Activated naive CD4-positive, alpha-beta T cell treated with anti-CD3 and anti-CD28 coated beads for 36 hours (primary cell): ENCODE measurements at places on chromosomes 7 and 10.

DNA sequence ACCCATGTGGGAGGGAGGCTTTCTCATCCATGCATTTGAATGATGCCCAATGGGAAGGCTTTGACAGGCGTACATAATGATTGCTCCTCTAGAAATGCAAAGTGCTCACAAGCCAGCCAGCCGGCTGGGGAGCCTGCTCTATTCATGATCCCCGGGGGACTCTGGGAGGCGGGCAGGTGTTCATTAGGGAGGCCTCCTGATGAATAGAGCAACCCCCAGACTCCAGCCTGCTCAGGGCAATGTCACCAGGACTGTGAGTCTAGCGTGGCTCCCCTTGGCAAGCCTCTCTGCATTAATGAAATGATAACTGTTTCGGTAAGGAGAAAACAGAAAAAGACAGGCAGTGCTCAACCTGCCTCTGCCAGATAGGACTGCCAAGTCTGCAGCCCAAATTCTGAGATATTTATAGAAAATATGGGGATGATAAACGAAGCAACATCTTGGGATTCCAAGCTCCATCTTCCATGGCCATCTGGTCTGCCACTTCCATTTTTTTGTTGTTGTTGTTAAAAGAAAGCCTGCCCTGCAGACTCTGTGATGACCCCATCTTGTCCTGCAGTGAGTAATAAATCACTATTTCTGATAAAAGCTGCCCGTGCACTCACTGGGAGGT is 236.4 kb downstream of the PRPF18 start:
- DNase-seq: no peak

DNA sequence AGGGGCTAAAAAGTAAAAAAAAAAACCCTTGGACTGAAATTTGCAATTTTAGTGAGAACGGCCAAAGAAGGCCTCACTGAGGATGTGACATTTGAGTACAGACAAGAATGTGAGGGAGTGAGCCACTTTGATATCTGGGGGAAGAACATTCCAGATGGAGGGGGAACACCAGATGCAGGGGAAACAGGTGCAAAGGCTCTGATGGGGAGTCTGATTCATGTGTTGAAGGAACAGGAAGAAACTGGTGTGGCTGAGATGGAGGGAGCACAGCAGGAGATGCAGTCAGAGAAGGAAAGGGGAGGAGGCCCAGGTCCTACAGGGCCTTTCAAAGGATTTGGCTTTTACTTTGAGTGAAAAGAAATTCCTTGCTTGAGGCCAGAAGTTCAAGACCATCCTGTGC is 615.7 kb upstream of the NRP1 start:
- DNase-seq: no peak

GRCh38 chr7:12711124-12711523 is 23.7 kb downstream of the ARL4A start:
- DNase-seq: no peak

DNA sequence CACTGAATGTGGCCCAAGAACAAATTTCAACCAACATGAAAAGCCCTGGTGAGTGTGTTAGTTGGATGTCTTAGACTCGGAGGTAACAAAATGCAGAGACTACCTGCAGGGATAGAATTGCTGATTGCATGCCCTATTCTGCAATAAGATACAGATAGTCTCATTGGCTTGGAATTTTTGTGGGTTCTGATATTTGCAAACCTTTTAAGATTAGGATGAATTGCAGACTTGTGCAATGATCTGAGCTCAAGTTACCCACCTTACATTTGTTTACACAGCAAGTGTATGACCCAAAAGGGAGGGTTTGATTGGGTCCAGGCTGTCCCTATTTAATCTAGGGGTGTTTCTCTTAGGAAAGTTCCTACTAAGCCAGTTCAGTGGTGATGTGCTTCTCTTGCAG is 45.4 kb downstream of the GPR37 start:
- DNase-seq: no peak

GRCh38 chr10:114391599-114391998 is 12.7 kb downstream of the AFAP1L2 start:
- DNase-seq: no peak

- no peak for DNase-seq
Measured at GRCh38 chr7:41060796-41061195, 642.1 kb downstream of the INHBA start.

- DNase-seq: no peak
Measured at GRCh38 chr10:43437141-43437870, 395 bp downstream of the ZNF487 start.

- peak; percentile 96 for DNase-seq
Measured at GRCh38 chr7:91880413-91881241, at the start of gene MTERF1. MTERF1 (minus strand) TSS chr7:91880702; CDS start chr7:91880083, 619 bp downstream.

DNA sequence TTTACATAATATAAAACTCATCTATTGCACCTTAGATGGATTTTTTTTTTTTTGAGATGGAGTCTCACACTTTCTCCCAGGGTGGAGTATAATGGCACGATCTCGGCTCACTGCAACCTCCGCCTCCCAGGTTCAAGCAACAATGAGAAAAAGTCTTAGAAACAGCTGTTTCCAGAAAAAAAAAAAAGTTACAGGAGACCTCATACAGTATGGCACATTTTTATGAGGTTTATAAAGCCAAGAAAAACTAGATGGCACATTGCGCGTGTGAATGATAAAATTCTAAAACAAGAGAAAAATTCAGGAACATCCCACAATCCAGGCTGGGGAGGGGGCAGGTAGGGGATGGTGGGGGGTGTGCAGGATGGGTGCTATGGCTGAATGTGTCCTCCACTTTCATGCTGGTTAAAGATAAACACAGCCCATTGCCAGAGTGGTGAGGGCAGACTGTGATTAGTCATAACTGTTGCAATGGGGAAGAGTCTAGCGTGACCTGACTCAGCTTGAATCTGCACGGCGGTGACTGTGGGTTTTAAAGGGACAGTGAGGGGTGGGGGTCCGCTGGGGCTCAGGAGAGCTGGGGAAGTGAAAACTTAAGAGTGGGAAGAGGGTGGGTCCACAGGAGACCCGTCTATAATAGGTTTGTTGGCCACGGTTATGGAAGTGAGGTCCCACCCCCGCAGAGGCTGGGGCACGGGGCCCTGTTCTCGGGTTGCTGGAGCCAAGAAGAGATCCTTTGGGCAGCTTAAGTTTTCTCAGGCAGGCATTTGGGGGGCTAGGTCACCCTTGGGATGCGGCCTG is 11.9 kb upstream of the LRRC27 start:
- peak; percentile 64 for DNase-seq

DNA sequence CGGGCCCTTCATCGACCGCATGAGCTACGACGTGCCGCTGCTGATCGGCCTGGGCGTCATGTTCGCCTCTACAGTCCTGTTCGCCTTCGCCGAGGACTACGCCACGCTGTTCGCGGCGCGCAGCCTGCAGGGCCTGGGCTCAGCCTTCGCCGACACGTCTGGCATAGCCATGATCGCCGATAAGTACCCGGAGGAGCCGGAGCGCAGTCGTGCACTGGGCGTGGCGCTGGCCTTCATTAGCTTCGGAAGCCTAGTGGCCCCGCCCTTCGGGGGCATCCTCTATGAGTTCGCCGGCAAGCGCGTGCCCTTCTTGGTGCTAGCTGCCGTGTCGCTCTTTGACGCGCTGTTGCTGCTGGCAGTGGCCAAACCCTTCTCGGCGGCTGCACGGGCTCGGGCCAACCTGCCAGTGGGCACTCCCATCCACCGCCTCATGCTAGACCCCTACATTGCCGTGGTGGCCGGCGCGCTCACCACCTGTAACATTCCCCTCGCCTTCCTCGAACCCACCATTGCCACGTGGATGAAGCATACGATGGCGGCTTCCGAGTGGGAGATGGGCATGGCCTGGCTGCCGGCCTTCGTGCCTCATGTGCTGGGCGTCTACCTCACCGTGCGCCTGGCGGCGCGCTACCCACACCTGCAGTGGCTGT is 1.2 kb downstream of the SLC18A3 start:
- no peak for DNase-seq

DNA sequence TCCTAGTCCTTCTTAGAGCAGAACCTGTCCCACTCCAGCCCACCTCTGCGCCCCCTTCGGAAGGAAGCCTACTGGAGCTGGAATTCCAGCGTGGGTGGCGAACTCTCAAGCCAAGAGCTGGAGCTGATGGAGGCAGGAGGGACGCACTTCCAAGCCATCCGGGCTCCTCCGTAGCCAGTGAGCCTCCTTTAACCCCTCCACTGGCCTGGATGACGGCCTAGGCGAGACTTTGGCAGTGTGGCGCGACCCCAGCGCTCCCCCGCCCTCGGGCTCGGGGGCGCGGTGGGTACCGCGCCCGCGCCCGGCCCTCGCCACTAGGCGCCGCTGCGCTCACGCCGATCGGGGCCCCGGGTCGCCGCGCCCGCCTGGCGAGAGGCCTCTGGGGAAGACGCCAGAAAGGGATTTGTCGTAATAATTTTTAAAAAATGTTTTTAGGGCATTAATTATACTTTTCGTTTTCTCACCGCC is 5.1 kb upstream of the EMX2 start:
- no peak for DNase-seq

DNA sequence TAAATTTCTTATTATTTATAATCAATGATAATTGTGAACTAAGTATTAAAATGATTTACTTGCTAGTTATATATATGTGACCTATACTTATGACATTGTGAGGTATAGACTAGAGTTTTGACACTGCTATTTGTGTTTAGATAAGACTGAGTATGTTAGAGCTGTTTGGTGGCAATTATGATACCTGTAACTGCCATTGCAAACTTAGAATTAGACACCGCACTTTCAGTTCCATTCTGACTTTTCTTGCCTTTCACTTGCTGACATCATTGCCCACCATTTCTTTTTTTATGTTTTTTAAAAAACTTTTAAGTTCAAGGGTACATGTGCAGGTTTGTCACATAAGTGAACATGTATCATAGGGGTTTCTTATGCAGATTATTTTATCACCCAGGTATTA is 214.5 kb downstream of the MBL2 start:
- no peak for DNase-seq

DNA sequence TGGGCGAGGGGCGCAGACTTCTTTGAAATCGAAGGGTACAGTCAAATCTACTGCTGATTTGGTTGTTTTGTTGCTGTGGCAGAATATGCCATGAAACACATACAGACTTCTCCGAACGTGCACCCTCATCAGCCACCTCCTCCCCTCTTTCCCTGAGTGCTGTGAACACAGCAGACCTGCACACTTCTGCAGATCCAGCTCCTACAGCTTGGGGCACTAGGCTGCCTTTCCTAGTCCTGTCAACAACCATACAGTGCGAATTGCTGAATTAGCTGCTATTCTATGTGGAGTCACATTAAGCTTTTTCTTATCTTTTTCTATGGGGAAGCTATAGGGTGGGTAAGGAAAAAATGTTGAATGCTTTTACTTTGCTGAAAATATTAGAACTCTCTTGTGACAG is 57.5 kb downstream of the COL17A1 start:
- DNase-seq: peak; percentile 33

GRCh38 chr7:105825371-105825770 is 51.0 kb downstream of the ATXN7L1 start:
- DNase-seq: no peak

DNA sequence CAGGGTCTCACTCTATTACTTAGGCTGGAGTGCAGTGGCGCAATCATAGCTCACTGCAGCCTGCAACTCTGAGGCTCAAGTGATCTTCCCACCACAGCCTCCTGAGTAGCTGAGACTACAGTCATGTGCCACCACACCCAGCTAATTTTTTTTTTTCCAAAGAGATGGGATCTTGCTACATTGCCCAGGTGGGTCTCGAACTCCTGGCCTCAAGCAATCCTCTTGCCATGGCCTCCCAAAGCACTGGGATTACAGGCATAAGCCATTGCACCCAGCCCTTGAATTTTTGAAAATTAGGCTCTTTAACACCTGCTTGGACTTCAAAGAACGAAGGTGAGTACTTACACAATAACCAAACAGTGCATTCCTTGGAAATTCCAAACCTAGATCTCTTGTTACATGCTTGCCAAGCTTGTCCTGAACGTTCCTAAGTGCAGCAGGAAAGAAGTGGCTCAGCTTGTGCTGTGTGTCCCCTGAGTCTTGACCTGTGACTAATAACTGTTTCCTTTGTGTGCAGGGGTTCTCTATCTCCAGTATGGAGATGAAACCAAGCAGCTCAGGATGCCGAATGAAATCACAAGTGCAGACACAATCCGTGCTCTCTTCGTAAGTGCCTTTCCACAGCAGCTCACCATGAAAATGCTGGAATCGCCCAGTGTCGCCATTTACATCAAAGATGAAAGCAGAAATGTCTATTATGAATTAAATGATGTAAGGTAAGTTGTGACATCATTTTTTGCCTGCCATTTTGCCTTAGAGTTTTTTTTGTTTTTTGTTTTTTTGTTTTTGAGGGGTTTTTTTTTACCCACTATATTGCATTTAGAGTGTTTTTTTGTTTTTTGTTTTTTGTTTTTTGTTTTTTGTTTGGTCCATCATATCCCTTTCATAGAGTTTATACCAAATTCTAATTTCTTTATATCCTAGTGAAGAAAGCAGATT is 223.8 kb downstream of the KIAA1217 start:
- DNase-seq: no peak

GRCh38 chr10:23702977-23703414 is 264.1 kb downstream of the OTUD1 start:
- DNase-seq: peak; percentile 72

- DNase-seq: no peak
Measured at GRCh38 chr10:75929630-75930161, 498.3 kb downstream of the LRMDA start.

GRCh38 chr10:48670978-48671913 is 13.4 kb upstream of the WDFY4 start:
- no peak for DNase-seq

DNA sequence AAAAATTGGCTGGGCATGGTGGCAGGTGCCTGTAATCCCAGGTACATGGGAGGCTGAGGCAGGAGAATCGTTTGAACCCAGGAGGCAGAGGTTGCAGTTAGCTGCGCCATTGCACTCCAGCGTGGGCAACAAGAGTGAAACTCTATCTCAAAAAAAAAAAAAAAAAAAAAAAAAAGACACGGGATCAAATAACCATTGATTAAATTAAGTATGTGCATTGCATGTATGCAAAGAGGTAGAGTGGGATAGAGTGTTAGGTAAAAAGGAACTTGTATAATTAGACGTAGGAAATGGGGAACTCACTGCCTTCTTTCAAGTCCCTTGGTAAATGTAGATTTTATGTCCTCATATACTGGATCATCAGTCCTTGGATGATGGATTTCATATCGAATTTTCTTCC is 13.1 kb downstream of the VCL start:
- DNase-seq: no peak

DNA sequence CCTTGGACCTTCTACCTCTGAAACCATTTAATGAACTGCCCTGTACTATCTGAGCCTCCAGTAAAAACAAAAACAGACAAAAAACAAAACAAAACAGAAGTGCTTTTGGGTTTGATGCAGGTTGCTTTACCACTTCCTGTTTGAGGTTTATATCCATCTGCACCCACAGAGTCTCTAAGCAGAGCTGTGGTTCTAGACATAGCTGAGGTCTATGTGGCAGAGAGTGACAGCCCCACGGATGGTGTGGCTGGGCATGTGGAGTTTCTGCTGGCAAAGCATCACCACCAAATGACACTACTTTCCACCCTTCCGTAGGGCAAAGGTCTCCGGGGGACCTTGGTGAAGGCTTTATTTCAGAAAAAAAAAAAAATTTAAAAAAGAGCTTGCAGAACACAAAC is 754.2 kb downstream of the GRID1 start:
- DNase-seq: peak; percentile 40
